Thymus (tissue), 14 donors: ENCODE measurements at places on chromosomes 7 and 10.

GRCh38 chr7:132242192-132242812 is 334.0 kb downstream of the PLXNA4 start:
- no peak for DNase-seq

DNA sequence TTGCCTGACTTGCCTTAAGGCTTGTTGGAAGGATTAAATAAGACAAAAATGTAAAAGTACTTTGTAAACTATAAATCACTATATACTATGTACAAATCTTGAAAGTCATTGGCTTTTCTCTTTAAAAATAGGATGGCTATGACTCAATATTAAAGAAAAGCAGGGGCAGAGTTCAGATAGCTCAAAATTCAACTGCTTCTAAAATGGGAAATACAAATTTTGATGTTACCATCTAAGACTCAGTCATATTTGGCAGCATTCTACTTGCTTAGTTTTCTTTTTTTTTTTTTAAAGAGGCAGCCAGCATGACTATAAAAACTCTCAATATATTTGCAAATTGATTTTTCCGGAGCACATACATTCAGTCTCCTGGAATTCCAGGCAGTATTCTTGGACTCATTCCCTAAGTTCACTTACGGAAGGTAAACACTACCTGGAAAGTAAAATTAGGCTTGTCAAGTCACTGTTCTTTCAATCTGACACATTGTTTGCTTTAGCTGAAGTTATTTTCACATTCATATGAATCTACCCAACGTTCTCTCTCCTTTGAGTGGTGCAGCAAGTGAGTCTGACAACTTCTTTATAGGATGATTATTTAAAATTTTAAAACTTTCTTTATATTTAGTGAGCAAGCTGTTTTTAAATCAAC is 133.8 kb upstream of the CCDC6 start:
- no peak for DNase-seq

GRCh38 chr7:5408777-5409176 is 14.9 kb downstream of the TNRC18 start:
- no peak for DNase-seq

DNA sequence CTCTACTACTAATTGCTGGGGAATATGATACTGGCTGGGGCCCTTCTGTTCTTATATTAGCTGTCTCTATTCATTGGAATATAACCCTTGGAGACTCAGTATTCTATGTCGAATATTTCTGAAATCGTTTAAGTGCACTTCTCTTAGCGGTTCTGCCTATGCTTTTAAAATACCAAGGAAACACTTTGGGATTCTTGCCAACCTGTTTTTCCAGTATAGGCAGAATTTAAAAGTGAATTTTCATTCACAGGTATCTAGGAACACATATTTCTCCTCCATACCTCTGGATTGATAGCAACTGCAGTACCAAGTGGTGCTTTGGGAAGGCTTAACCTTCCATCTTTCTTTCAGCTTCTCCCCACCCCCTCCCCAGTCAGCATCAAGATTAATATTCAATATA is 370.3 kb upstream of the LRRN3 start:
- no peak for DNase-seq
